ENCODE measurements at places on chromosomes 1 and 21.
A peak's percentile ranks its signal among the peaks of the same experiment; 100 is the strongest.

GRCh38 chr1:7198664-7199063, 413.4 kb downstream of the CAMTA1 start:
- DNase-seq = no peak

DNA sequence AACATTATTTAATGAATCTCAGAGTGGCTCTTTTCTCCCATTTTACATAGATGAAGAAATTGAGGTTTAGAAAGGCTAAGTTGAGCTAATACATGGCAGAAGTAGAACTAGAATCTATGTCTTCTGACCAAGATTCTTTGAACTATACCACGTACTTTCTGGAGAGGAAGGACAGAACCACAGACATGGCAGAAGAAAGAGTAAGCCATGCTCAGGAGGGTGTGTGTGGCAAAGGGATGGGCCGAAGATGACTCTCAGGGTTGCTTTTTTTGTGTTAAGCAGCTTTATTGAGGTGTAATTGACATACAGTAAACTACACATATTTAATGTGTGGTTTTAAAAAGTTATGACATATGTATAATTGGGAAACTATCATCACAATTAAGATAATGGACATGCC, 69.5 kb downstream of the PEX14 start:
- DNase-seq = no peak

- DNase-seq = no peak
These were observed 21.8 kb upstream of the DYNLT5 start for GRCh38 chr1:66730462-66730861.

GRCh38 chr1:12811409-12811784, 19.8 kb downstream of the PRAMEF11 start:
- no peak for DNase-seq

- DNase-seq = no peak
These were observed 41.6 kb upstream of the GUCA2A start for GRCh38 chr1:42206164-42206563.

DNA sequence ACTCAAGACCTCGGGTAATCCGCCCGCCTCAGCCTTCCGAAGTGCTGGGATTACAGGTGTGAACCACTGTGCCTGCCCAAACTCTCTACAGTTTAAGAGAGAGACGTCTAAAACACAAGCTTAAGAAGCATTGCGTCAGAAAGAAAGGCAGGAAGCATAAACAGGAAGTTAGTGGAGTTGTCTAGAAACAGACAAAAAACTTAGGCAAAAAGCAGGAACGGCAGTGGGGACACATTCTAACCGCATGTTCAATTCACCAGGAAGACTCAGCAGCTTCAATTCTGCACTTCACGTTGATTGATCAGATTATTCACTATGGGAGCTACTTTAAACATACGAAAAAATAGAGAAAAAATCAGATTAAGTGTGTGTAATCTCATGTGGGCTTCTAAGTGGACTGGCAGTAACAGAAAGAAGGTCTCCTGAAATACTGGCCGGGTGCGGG, 7.4 kb downstream of the CFAP74 start:
- peak; percentile 70 for DNase-seq

GRCh38 chr1:114735479-114735878, 18.9 kb upstream of the NRAS start:
- DNase-seq = no peak

DNA sequence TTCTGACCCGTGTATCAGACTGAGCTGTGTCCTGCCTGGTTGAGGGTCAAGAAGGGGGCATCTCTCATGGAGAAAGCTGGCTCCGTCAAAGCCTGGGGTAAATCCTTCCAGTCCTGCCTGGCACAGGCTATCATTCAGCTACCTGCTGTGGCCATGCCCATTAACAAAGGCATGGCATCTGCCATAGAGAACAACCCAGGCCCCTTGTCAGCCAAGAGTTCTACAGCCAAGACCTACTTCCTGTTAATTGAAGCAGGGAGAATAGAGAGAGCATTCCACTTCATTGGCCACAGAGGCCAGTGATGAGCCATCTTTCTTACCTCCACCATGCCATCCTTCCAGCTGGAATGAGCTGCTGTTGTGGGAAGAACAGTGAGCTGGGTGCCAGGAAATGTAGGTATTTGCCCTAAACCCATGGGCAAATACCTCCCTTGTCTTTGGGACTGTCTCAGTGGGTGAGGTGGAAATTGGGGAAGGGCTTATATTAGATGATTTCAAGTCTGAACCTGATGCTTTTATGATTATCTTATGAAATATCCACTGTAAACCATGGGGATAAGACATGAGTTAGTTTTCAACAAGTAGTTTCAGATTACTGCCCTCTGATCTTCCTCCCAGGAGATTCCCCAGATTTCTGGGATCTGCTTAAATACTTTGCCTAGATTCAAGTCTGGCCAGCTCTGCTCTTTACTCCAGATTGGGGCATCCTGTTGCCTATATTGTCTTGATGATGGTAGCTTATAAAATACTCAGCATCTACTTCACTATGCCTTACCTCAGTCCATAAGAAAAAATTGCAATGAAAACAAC, 11.2 kb upstream of the KCNQ4 start:
- DNase-seq = no peak

GRCh38 chr1:71572038-71572437, 491.2 kb upstream of the ZRANB2 start:
- peak; percentile 17 for DNase-seq

- DNase-seq = no peak
These were observed 145.6 kb upstream of the TNR start for GRCh38 chr1:175888996-175889395.

DNA sequence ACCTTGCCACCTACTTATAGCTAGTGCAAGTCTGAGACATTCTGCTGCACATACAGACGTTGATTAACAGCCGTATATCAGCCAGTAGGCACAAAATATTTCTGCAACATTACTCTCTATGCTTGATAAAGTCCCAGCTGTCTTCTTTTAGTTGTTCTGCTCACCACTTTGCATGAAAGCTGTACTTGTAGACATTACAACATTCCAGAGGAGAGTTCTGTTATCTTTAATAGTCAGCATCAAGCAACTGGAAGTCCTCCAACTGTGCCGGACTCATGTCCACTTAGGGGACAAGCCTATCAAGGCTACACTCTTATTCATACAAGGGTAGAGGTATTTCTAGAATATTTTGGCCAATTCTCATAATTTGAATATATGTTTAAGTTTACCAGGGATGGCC, 50.0 kb downstream of the CACHD1 start:
- DNase-seq = no peak

GRCh38 chr1:67918067-67918466, 84.8 kb upstream of the GNG12 start:
- no peak for DNase-seq

- no peak for DNase-seq
These were observed 19.6 kb downstream of the PTGER3 start for GRCh38 chr1:71027991-71028390.

DNA sequence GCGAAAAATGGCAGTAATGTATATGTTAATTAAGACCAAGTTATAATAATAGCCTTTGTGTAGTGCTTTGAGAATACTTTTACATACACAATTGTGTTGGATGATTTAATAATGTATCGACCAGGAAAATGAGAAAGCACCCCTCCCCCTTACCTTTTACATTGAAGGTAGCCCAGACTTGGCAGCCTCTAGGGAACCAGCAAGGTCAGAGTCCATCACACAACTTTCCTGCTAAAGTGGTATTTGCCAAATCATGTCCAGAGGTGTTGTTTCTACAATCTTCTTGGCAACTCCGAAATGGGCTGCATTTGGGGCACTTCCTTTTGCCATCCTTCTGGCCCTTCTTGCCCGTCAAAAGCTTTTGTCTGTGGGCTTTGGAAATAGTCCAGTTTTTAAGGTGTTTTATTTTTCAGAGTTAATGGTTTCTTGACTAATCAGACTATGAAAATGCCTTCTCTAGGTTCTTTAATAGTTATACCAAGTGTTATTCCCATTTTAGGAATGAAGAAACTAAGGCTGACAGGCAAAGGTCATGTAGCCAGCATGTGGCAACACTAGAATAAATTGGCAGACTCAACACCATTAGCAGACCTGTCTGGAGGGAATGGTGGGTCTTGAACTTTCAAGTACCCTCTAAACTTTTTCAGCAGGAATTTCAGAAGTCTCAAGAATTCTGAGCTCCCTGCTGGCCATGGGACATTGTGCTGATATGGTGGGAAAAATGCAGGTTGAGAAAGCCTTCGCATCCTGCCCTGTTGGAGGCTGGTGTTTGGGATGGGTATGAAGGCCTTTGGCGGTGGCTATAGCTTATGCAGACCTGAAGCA, 6.8 kb downstream of the ATP1A1 start:
- DNase-seq = no peak

DNA sequence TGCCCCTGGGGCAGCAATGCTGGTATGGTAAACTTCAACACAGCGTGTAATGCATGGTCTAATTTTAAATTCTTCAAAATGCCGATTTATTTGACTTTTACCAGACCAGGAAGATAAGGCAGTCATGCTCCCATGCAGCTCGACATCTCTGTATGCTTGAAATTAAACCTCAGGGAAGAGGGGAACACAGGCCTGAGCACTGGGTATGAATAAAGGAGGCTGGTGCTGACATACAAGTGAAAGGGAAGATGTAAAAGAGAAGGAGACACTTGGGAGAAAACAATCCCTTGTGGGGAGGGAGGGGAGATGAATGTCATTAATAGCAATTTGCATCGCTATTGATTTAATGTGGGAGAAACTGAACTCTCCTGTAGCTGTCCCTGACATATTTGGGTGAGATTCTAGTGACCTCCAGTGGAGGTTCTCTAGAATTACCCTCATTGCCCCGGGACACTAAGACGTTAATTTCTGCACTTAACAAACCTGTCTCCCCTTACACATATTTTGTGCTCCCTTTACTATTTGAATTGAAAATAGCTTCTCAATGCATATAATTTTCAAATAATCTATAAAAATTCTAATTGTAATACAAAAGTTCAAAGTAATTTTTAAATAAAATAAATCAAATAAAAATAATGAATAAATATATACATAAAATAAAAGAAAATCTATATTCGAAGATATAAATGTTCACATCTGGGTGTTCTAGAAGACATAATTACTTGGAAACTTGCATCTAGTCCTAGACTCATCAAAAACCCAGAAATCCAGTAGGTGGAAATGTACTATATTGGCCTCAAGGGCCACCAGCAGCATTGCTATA, 283.1 kb downstream of the LMX1A start:
- DNase-seq = peak; percentile 35

DNA sequence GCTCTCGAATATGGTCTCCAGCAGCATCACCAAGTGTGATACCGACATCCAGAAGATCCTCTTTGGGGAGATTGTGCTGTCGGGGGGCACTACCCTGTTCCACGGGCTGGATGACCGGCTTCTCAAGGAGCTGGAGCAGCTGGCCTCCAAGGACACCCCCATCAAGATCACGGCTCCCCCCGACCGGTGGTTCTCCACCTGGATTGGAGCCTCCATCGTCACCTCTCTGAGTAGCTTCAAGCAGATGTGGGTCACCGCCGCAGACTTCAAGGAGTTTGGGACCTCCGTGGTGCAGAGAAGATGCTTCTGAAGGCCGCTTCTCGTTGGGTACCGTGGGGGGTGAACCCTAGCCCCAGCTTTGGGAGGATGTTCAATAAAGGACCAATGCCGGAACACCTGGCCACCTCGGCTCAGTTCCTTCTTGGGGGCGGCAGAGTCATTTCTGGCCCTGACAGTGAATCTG, 1.3 kb downstream of the ACTRT2 start:
- no peak for DNase-seq

DNA sequence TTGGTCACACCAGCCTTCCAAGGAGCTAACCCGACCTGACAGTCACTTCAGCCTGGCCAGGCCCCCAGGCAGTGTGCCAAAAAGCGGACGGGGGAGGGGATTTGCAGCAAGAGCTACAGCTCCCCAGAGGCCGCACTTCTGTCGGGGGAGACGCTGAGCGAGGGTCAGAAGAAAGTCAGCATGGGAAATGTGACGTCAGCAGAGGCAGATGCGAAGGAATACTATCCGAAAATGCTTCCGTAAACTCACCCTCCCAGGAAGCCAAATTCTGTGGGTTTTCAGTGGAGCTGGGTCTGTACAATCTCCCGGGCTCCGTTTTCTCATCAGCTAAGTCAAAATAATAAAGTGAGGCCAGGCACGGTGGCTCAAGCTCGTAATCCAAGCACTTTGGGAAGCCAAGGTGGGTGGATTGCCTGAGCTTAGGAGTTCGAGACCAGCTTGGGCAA, 28.5 kb upstream of the ECE1 start:
- no peak for DNase-seq

GRCh38 chr1:176206006-176206960, 803 bp downstream of the COP1 start:
- peak; percentile 59 for DNase-seq

GRCh38 chr21:45640001-45640887, 3.3 kb upstream of the PCBP3 start:
- peak; percentile 16 for DNase-seq

- no peak for DNase-seq
These were observed 32.9 kb downstream of the PHC2 start for GRCh38 chr1:33397994-33398393.

GRCh38 chr1:22229379-22229778, 86.5 kb upstream of the WNT4 start:
- peak; percentile 1 for DNase-seq

DNA sequence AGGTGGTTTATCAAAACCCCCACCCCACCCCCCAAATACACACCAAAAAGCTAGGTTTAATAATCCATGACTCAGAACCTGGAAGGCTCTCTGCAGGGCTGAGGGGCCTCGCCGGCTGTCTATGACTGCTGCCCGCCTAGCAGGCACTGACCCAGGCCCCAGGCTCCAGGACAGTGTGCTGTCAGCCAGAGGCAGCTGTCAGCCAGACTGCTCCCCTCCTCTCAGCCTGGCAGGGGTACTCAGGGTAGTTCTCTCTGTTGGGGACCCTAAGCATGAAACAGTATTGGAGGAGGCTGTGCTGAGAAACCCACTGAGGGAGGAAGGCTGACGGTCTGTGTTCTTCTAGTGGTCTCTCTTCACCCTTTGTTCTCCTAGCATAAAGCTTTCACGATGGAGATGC, 90.3 kb downstream of the CCDC185 start:
- DNase-seq = no peak
